Stimulated activated CD4-positive, alpha-beta T cell treated with anti-CD3 and anti-CD28 coated beads, Interleukin-12 subunit alpha, Interleukin-12 subunit beta, amount 100 ng/mL, for 4 hours (primary cell): ENCODE measurements at places on chromosomes 16 and 17.

DNA sequence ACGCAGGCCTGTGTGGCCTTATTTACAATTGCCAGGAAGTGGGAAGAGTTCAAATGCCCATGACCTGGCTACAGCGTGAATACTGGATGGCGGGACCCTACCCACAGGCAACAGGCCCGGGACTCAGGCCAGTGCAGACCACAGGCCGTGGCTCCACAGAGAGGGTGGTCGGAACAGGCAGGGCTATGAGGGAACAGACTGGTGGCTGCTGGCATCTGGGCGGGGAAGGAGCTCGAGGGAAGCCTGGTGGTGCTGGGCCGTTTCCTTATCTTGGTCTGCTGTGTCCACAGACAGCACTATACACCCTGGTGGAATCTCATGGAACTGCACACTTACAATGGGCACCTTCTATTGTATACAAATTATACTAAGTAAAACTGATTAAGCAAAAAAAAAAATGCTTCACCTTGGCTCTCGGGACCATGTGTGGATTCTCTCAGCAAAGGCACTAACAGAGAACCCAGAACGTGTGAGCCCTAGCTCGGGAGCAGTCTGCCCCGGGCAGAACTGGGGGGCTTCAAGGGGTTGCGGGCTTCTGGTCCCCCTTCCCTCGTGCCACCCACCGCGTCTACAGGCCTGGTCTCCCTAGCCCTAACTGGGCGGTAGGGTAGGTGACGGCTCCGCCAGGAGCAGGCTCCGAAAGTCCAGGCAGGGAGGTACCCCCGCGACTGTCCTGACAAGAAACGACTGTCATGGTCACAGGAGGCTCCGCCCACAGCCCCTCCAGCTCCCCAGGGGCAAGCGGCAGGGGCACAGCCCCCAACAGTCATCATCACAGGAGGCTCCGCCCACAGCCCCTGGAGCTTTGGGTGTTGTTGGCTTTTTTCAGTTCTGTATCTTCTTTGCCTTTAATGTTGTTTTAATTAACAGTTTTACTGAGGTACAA is 21.8 kb downstream of the CEP131 start:
- DNase-seq: no peak

DNA sequence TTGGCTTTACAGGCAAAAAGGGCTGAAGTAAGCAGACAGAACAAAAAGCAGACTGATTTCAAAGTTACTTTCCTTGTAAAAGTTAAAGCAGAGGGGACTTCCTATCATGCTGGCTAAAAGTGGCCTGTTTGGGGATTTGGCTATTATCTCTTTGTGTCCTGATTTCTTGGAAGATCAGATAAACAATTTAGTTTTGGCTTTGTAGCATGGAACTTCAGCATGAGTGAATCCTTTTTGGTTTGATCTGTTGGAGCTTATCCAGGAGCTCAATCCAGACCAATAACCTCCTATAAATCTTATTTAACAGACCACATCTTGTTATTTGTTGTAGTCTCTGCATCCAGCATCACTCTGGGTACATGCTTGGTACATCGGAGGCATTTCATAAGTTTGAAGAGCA is 8.9 kb upstream of the RNF112 start:
- no peak for DNase-seq

- no peak for DNase-seq
Measured at GRCh38 chr17:82399601-82400101, 18.5 kb upstream of the HEXD start.

GRCh38 chr16:13992976-13993375 is 73.0 kb downstream of the ERCC4 start:
- DNase-seq: no peak

DNA sequence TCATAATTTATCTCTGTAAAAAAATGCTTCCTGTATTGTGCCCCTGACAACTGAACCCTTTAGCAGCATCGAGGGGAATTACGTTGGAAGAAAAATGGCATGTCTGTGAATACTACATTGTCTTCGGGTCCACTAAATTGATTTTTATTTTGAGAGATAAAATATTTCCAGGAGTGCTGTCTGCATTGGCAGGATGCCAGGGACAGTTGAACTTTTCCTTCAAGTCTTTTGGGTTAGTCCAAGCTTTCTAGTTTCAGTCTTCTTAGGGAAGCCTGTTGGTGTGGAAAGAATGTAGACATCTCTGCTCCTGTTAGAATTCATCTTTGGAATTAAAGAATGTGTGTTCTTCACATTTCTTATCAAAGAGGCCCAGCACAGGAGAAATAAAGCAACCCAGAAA is 557.9 kb downstream of the TMEM114 start:
- no peak for DNase-seq

DNA sequence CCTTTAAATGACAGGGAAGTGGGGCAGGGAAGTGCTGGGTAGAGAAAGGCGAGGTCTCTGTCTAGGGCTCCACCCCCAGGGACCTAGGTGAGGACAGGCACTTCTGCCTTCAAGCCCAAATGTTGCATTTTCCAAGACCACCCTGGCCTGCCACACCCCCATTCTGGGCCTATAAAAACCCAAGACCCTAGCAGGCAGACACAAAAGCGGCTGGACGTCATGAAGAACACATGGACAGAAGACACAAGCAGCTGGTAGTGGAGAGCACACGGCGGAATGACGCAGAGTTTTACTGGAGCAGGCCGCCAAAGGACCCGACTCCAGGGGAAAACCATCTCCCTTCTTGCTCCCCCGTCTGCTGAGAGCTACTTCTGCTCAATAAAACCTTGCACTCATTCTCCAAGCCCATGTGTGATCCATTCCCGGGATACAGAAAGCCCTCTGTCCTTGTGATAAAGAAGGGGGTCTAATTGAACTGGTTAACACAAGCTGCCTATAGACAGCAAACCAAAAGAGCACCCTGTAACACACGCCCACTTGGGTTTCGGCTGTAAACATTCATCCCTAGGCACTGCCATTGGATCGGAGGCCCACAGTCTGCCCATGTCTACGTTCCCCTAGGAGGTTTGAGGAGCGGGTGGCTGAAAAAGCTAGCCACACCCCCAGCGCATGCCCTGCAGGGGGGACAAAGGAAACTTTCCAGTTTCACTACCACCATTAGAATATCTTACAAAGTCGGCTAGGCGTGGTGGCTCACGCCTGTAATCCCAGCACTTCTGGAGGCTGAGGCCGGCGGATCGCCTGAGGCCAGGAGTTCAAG is 622.2 kb upstream of the SALL1 start:
- DNase-seq: no peak

DNA sequence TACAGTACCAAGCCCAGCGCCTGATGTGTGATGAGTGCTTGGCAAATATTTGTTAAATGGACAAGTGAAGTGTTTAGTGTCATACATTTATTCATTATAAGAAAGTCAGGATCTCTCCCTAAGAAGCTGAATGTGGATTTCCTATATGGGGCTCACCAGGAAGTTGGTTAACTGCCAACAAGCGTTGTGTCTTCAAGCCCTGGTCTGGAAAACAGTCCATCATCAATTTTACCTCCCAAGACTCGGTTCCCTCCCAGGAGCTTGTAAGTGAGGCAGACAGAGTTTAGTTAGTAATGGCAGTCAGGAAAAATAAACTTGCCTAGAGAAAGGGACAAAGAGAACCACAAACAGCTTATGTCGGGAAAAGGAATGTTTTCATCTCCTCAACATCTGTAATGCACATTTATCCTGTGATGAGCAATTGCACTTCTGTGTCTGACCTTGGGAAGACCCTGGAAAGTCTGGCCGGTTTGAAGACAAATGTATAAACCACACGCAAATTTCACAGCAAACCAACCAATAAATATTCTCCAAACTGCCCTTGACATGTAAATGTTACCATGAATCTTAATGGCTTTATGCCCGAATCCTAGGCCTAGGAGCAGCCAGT is 28.3 kb downstream of the C16orf95 start:
- DNase-seq: no peak

- DNase-seq: no peak
Measured at GRCh38 chr17:50778471-50778870, 11.2 kb upstream of the ANKRD40CL start.

DNA sequence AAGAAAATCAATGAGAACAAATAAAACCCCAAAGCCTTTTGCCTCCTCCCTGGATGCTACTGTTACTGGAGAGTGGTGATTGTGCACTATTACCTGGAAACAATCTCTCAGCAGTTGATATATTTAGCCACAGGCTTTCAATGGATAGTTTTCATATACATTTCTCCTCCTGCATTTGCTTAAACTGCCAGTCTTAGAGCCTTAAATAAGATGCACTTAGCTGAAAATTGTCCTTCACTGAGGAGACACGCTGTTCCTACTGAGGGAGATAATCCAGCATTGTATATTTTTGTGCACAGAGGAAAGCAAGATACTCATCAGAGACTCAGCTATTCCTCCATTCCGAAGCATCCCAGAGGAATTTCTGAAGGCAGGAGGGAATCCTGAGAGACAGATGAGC is 520.2 kb upstream of the C16orf82 start:
- no peak for DNase-seq

GRCh38 chr17:64075913-64076312 is 54.0 kb downstream of the ERN1 start:
- no peak for DNase-seq

- DNase-seq: peak; percentile 15
Measured at GRCh38 chr16:47574091-47575054, 113.2 kb downstream of the PHKB start.

GRCh38 chr17:7558544-7559319 is at the start of gene TNFSF13:
Gene TNFSF13 (plus strand): TSS chr17:7558750. CDS start chr17:7559040, 290 bp downstream.
- no peak for DNase-seq

- DNase-seq: no peak
Measured at GRCh38 chr17:54947396-54947795, 21.1 kb downstream of the COX11 start.

DNA sequence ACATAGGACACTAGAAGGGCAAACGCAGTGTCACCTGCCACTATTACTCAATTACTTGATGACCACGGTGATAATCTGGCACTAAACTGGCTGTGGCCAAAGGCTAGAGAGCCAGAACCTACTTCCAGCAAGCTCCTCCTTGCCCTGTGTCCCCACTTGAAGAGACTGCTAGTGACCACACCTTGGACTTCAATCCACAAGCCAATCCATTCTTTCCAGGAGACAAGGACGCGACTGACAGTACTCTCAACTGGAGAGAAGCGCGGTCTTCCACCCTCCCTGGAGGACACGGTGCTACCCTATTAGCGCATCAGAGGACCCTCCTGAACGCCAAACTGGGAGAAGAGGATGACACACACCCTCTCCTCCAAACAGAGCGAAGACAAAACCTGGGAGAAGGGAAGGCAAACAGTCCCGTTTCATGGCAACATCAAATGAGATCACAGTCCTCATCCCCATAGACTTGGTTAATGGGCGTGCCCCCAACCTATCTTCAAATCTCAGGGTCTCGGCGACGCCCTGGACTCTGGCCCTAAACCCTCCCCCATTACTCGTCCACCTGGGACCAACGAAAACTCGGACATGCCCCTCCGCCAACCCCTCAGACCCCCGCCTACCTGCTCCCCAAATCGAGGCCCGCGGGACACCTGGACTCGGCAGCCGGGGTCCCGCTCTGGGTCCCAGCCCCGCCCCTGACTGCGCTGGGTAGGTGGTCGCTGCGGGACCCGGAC is 508 bp downstream of the FLCN start:
- no peak for DNase-seq

GRCh38 chr16:19419698-19420075 is 2.0 kb downstream of the TMC5 start:
- no peak for DNase-seq

GRCh38 chr16:85610446-85611193 is 2.5 kb upstream of the GSE1 start:
- peak; percentile 90 for DNase-seq

- DNase-seq: no peak
Measured at GRCh38 chr17:6456914-6457687, 12.8 kb downstream of the PIMREG start.

DNA sequence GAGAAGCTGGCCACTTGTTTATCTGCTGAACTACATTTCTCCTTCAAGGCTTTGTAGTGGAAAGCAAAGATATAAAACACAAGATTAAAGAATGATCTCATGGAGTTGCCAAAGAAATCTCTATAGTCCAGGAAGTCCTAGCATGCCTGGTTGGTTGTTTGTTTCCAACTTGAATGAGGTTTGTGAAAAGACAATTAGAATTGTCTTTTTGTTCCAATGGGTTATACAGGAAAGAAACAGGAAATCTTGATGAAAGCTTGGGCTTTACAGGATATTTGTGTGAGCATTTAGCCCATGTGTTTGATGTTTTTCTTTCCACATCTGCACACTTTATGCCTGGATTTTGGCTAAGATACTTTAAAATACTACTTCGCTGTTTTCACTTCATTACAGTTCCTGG is 273.4 kb downstream of the CEP112 start:
- no peak for DNase-seq

GRCh38 chr16:55061126-55061525 is 130.5 kb downstream of the IRX5 start:
- no peak for DNase-seq
